ENCODE measurements at places on chromosomes 2 and 18.

DNA sequence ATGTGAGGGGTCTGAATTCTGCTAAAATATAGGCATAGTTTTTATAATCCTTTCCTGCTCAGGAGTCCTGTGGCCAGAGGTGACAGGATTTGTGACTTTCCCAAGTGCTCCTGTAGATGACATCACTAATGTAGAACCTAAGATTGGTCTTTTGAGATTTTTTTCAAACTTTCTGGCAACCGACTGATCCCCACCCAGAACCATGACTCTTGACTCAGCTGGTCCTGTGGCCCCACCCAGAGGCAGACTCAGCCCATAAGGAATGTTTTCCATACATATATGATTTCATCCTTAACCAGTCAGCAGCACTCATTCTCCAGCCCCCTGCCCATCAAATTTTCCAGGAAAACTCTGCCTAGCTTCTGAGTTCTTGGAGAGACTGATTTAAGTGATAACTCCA is 46.8 kb downstream of the COMMD1 start:
- DNase-seq: no peak

- no peak for DNase-seq
Observed at GRCh38 chr2:215775106-215775505, 238.2 kb downstream of the MREG start.

DNA sequence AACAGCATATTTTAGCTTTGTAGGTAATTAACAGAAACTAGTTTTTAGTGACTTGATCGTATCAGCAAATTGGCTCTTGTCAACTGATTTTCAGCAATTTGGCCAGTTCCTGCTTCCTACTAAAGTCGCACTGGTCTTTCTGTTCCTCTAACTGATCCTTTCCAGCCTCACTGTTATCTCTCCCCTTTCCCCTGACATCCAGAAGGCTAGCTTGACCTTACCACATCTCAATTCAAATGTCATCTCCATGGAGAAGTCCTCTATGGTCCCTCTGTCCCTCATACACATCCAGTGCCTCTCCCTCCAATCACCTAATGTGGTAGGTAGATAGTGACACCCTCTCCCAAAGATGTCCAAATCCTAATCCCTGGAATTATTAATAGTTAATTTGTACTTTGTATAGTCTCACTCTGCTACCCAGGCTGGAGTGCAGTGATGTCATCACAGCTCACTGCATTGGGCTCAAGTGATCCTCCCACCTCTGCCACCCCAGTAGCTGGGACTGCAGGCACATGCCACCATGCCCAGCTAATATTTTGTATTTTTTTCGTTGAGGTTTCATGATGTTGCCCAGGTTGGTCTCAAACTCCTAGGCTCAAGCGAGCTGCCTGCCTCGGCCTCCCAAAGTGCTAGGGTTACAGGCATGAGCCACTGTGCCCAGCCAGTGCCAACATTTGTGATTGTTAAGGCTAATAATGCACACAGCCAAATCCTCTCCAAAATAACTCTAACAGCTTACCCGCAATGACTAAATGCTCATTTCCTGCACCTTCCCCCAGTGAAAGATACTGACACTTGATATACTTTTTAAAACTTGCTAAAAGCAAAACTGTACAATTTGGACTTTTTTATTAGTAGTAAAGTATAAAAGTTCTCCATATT is 16.9 kb downstream of the PSTPIP2 start:
- DNase-seq: no peak

DNA sequence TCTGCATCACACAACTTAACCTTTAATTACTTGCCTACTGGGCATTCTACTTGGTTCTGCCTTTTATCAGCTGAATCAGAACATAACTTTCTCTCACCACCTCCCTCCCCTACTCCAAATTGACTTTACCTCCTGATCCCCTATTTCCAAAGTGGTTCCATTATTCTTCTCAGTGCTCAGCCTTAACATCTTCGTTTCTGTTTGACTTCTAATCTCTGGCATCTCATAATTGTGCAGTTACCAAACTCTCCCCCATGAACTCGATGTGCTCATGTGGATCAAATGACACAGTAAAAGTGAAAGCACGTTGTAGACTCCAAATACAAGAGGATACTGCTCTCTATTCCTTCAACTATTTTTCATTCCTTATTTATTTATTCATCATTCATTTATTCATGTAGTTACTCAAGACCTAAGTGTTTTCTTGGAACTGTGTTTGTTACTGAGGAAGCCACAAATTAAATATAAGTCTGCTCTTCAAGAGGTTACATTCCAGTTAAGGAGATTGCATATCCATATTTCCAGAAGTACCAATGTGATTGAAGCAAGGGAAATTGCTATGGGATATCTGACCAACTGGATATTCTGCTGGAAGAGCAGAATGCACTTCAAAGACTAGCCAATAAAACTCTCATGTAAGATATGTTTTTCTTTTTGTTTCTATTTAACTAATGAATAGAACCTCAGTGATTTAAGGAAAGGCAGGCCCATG is 158.8 kb downstream of the TMEFF2 start:
- no peak for DNase-seq

DNA sequence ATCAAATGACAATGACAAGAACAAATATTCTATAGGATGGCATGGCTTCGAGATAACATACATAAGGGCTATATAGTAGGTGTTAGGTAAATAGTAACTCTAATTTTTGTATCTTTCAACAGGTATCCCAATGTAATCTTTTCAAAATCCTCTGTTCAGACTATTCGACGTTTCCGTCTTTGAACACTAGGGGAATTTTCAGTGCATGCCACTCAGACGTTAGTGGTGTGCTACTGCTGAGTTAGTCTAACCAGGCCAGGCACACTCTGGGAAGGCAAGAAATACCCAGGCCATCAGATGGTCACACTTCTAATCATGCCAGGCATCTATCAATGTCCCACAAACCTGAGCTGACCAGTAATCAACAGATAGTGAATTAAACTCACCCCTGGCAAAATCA is 14.6 kb upstream of the CREG2 start:
- DNase-seq: no peak

DNA sequence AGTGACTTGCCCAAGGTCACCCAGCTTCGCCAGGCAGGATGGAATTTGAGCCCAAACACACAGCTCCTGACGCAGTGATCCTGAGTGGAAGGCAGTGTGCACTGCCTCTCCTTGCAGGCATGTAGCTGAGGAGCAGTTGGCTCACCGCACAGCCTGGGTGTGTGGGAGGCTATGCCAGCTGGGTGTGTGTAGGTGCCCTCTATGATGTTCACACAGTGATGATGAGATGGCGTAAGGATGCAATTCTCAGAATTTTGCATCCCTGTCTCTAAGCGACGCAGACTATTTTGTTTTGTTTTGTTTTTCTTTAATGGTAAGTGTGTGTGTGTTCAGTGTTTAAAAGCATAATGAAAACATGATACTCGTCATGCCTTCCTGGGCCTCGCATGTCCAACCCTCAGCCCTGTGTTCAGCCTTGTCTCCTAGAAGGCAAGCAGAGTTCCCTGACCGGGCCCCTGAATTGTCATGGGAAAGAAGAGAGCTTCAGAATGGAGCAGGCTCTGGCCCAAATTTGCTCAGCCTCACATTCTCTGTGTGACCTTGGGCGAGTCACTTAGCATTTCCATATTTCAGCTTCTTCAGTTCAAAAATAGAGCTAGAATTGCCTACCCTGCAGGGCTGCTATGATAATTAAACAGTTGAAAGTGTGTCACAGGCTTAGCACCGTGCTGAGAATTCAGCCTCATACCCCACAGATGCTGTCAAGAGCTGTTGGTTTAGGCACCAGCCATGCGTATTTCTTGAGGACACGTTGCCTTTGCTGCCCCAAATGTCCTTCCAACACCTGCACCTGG is 603.6 kb upstream of the RAB6C start:
- DNase-seq: no peak

- no peak for DNase-seq
Observed at GRCh38 chr2:33488178-33488690, 11.8 kb downstream of the RASGRP3 start.
